ENCODE measurements at places on chromosomes 7 and 10.
A peak's percentile ranks its signal among the peaks of the same experiment; 100 is the strongest.

- no peak for DNase-seq
These were observed 220.8 kb upstream of the CELF2 start for GRCh38 chr10:10796774-10797415.

- DNase-seq: no peak
These were observed 741 bp downstream of the GPR85 start for GRCh38 chr7:113085781-113086390.

- no peak for DNase-seq
These were observed 29.3 kb upstream of the TTYH3 start for GRCh38 chr7:2602406-2603043.

DNA sequence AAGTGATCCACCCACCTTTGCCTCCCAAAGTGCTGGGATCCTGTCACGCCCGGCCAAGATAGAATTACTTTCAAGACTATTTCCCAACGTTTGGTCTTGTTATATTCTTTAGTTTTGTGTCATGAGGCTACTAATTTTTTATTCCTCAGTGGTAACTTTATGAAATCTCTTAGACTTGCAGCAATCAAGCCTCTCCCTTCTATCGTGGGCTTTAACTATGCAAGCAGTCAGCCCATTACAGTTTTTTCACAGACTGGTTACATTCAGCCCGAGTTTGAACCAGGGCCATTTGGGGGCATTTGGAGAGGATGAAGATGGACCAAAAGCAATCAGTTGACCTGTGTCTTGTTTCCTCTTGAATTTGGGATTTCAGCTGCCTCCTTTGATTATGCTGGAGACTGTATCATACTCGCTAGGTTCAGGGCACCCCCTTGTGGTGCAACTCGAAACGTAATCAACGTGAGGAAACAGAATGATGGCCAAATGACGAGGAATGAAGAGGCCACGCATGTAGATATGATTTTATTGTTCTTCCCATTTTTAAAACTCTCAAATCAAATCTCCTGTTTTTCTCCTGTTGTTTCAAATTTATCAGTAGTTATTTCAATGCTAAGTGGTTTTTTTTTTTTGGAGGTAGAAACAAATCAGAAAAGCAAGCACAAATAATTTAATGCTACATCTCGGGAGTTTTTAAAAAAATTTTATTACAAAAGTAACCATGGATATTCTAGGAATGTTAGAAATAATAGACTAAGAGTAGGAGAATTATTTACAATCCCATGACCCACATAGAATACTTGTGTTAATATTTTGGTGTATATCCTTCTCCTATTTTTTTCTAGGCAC, 151.6 kb downstream of the KIAA1217 start:
- no peak for DNase-seq

GRCh38 chr7:155913291-155913690, 101.0 kb upstream of the SHH start:
- DNase-seq: no peak

DNA sequence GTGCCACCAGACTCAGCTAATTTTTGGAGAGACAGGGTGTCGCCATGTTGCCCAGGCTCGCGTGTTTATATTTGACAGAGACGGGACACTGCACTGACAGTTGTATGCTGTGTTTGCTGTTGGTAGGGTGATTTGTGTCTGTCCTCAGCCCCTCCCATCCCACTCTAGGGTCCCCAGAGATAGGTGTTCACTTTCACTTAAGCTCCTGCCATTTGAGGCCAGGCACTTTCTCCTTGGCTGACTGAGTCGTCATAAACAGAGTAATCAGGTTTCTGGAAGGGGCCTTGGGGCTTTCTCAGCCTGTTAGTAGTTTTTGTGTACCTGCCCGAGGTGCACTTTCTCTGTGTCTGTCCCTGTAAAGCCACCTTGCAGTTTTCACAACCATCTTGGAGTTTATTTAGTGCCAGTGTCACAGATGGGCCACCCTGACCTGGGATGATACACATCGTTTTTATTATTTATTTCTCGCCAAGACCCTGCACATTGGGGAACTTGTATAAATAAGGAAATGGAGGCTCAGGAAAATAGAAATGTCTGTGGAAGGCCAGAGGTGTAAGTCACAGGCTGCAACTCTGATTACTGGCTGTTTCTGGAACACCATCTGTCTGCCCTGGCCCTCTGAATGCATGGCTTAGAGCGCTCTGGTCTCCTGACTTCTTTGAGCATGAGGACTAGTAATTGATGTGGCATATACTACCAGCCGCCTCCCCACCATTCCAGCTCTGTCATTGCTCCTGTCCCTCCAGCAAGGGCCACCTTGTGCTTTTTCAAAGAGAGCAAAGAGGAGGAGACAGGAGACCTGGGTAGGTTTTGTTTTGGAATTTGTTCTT, 81.9 kb upstream of the PDCD4 start:
- DNase-seq: no peak

GRCh38 chr7:81367326-81367931, 402.4 kb downstream of the HGF start:
- DNase-seq: peak; percentile 63

DNA sequence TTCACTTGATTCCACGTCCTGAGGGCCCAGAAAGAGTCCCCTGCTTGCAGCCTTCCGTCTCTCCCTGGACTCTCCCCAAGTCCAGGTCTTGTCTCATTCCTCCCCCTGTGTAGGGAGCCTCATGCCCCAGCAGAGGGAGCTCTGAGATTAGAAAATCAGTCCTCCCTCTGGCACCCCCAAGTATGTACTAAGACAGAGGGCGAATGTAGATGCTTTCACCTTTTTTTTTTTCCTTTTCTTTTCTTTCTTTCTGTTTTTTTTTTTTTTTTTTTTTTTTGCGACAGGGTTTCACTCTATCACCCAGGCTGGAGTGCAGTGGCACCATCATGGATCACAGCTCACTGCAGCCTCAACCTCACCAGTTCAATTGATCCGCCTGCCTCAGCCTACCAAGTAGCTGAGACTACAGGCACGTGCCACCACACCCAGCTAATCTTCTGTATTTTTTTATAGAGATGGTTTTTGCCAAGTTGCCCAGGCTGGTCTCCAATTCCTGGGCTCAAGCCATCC, 10.3 kb downstream of the SFXN3 start:
- DNase-seq: peak; percentile 46

DNA sequence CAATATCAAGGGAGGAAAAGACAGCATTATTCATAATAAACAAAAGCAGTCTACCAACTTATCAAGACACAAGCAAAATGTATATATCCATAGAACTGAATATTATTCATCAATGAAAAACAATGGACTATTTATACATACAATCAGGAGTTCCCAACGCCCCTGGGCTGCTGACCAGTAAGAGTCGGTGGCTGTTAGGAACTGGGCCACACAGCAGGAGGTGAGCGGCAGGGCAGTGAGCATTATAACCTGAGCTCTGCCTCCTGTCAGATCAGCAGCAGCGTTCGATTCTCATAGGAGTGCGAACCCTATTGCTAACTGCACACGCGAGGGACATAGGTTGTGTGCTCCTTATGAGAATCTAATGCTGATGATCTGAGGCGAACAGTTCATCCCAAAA, 71.7 kb upstream of the GPR22 start:
- no peak for DNase-seq

GRCh38 chr10:12801214-12802087, 200.1 kb downstream of the CCDC3 start:
- DNase-seq: no peak

DNA sequence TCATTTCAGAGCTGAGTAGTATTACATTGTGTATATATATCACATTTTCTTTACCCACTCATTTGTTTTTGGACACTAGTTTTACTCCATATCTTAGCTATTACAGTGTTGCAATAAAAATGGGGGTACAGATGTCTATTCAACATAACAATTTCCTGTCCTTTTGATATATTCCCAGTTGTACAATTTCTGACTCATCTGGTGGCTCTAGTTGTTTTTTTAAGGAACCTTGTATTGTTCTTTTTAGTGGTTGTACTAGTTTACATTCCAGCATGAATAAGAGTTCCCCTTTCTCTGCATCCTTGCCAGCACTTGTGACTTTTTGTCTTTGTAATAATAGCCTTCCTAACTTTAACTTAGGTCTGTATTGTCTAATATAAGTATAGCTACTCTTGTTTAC, 739.9 kb downstream of the XPNPEP1 start:
- DNase-seq: no peak

- DNase-seq: no peak
These were observed 78.8 kb upstream of the MDFIC start for GRCh38 chr7:114843102-114843501.

DNA sequence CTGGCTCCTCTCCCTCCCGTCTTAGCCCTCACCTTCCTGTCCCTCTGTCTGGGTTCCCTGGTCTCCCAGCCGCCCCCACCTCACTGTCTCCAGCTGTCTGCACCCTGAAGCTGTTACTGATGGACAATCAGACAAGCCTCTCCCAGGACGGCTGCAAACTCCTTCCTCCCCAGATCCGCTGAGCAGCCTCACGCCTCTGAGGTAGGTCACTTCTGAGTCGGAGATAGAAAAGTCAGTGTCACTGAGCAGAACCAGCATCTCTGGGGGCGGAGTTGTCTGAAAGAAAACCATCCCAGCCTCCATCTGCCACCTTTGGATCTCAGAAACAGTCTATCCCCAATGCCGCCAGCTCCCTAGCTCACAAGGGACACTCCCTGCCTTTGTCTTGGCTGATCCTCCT, 27.4 kb downstream of the FAM241B start:
- DNase-seq: no peak

DNA sequence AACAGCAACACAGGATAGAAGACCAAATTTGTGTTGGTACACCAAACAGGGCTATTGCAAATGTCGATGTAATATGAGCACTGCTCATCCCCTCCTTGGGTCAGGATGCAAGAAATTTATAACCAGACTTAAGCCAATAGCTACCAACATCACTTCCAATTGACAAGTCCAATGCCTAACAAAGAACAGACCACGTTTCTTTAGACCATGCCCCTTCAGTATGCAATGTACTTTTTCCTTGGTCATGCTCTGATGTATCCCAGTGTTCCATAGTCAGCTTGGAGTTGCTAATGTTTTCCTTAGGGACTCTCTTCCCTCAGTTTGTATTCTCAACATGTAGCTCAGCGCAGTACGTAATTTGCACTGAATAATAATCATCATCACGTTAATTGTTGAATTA, 7.8 kb downstream of the CACNA2D1 start:
- no peak for DNase-seq

DNA sequence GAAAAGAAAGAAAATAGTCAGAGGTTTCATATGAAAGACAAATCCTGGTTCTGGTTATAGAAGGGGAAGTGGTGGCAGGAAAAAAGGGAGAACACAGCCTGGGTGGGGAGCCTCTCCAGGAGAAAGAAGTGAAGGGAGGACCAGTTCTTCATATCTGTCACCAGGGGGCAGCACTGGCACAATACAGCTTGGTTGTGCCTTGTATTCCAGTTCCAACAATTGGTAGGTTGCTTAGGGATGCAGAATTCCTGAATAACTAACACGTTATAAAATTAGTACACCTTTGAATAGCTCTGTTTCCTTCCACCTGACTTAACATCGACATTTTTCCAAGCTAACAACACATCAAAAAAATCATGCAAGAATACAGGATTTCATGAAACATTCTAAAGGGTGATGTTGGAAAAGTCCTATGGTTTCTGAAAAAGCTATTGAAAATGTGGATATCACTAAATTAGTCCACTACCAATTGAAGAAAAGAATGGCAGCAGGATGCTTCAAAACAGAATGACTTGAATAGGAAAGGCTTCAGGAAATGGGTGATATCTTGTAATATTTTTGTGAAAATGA, 52.9 kb downstream of the CYP26A1 start:
- DNase-seq: no peak

- DNase-seq: no peak
These were observed 324.0 kb downstream of the PTEN start for GRCh38 chr10:88187472-88187871.
